NAMALWA (cell line): ENCODE measurements at places on chromosomes 12 and 14.

DNA sequence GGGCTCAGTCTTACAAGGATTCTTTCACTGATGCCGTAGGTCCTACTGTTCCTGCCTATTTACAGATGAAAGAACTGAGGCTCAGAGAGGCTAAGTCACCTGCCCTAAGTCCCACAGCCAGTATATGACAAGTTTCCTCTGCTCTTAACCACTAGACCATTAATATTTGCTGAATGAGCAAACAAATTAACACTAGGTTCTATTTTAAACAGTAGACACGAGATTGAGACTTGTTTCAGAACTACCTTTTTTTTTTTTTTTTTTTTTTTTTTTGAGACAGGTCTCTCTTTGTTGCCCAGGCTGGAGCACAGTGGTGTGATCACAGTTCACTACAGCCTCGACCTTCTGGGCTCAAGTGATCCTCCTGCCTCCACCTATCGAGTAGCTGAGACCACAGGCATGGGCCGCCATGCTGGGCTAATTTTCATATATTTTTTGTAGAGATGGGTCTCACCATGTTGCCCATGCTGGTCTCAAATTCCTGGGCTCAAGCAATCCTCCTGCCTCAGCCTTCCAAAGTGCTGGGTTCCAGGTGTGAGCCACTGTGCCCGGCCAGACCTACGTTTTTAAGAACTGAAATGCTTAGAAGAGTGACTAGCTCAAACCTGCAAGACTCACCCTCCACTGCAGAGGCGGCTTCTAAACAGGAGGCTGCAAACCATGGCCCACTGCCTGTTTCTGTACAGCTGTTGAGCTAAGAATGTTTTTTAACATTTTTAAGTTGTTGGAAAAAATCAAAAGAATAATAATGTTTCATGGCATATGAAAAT is 12.9 kb downstream of the SYNE3 start:
- DNase-seq = peak; percentile 40

DNA sequence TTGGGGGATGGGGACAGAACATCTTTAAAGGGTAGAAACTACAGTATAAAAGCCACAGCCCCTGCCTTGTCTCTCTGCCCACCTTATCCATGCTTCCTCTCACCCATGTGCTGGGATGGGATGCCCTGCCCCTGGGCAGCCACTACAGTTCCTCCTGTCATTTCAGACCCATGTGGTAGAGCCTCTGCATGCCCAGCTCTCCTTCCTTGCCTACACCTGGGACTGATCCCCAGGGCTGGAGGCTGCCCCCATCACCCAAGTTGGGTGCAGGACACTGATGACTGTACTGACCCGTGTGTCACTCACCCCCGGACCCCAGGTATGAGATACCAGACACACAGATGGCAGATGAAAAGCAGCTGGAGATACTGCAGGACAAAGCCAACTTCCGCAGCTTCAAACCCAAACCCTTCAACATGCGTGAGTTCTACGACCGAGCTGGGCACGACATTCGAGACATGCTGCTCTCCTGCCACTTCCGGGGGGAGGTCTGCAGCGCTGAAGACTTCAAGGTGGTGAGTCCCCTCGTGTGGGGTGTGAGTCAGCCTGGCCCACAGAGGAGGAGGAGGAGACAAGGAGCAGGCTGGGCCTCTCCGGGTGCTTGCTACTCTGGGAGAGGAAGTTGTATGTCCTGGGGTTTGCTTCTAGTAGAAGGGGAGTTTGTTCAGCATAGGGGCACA is 2.2 kb downstream of the ASIC1 start:
- no peak for DNase-seq

DNA sequence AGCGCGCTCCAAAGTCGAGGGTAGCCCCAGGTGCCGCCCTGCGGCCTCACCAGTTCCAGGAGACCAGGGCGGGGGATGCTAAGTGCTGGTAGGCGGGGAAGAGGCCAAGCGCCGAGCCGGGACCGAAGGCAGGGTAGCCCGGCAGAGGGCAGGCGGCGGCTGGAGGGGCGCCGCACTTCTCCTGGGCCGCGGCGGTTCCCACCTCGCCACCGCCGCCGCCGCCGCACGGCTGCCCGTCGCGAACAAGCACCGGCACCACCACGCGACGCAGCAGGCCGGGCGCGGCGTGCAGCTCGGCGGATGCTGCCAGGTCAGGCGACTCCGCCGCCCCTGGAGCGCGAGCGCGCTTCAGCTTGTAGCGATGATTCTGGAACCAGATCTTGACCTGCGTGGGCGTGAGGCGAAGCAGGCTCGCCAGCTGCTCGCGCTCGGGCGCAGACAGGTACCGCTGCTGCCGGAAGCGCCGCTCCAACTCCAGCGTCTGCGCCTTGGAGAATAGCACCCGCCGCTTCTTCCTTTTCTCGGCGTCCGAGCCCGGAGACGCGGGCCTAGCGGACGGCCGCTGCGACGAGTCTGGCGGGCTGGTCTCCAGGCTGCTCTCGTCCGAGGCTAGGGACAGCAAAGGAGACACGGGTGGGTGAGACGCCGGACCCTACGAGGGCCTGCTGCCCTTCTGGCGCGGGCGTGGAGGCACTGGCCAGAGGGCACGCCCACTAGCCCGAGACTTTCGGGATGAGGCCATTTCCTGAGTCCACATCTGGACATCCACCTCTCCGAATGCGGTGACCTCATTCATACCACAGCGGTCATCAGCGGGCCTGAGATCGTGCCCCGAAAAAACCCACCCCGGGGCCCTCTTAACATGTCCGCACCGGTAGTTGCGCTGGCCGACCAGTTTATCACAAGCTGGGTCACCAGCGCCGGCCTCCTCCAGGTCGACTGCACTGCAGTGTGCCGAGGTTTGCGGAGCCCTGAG is 1.3 kb downstream of the NKX2-8 start:
- DNase-seq = no peak

DNA sequence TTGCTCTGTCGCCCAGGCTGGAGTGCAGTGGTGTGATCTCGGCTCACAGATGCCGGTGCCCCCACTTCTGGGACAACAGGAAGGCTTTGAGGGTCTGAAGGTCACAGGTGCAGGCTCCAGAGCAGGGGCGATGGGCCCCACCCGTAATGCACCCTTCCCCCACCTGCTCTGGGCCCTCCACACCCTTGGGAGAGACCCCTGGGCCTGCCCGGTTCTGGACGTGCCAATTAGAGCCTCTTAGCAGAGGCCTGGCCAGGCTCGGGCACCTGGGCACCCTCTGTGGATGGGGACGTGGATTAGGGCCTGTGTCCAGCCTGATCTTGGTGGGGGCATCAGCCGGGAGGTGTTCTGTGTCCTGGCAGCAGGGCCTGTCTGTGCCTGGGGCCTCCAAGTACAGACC is 62.2 kb downstream of the KIF26A start:
- DNase-seq = no peak

DNA sequence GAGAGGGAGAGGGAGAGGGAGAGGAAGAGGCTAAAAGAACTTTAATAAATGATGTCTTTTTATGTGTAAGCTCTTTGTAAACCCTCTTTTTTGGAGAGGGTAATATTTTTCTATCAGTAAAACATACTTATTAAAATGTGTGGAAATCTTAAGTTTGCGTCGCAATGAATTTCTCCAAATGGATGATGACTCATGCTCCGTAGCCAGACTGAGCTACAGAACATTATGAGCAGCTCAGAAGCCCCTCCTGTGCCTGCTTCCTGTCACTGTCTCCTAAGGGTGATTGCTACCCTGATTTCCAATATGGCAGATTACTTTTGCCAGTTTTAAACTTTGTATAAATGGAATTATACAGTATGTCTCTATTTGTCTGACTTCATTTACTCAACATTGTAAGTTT is 13.0 kb upstream of the PYGL start:
- DNase-seq = no peak

DNA sequence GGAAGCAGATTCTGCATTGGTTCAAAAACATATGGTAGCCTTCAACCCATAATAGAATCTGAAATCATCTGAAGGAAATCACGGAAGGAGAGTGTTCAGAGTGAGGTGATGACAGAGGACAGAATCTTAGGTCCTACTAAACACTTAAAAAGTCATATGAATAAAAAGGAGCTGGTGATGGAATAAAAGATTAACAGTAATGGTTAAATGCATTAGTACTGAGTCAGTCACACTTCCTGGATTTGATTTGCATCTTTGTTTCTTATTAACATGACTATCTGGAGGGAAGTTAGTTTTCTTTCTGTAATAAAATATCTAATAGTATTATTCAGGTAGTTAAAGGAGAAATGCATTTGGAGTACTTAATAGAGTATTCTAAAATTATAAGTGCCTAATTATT is 296.3 kb upstream of the ATXN7L3B start:
- no peak for DNase-seq

DNA sequence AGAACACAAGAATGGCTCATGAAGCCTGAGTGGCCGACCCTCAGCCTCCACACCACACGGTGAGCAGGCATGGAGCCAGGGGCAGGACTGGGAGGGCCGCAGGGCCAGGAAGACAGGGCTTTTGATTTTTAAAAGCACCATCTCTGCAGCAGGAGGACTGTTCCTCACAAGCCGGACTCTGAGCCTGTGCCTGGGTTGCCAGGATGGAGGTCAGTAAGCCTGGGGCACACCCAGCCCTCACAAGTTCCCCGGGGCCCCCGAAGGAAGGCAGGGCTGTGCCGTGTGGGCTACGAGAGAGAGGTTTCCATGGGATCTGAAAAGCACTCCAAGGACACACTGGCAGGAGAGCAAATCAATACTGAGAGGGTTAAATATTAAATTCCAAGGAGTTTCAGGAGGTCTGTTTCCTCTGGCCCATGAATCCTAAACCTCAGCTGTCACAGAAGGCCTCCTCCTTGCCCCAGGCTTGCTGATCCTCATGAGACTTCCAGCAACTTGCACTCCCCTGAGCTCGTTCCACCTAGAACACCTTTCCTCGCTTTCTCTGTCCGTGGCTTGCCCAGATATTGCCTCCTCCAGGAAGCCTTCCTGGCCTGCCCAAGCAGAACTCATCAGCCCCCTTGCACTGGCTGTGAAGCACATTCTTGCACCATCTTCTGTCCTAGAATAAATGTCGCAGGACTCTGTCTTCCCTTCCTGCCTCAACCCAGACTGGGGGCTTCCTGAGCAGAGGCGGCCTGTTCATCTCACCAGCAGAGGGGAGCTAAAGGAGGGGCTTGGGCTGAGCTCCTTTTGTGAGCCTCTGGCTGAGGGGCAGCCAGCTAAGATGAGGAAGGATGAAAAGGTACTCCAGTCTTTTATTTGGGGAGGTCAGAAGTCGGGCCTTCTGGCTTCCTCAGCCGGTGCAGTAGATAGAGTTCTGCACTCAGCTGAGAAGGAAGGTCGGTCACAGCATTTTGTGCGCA is 64.6 kb downstream of the CCDC88C start:
- DNase-seq = no peak

GRCh38 chr12:80282761-80283160 is 161.3 kb upstream of the PTPRQ start:
- no peak for DNase-seq

GRCh38 chr12:11106288-11106687 is 14.2 kb upstream of the TAS2R43 start:
- DNase-seq = no peak

- DNase-seq = no peak
These were observed 27.0 kb upstream of the AKAP5 start for GRCh38 chr14:64438181-64438841.
